ENCODE measurements at places on chromosomes 12 and 14.

DNA sequence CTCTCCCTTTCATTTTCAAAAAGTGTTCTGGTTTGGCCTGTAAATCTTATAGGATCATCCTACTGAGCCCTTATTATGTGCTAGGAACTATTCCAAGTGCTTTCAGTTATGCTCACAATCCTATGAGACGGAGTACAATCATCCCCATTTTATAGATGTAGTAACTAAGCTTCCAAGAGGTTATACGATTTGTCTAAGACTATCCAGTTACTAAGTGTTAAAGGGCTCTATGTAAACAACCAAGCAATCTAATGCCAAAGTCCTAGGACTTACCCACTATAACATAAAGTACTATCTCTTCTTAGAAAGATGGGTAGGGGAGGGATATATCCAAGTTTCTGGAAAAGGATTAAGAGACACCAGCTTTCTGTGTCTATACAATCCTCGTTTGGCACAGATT is 6.7 kb downstream of the CFL2 start:
- DNase-seq: no peak

- DNase-seq: no peak
Measured at GRCh38 chr14:30928462-30928861, 54.1 kb downstream of the COCH start.

DNA sequence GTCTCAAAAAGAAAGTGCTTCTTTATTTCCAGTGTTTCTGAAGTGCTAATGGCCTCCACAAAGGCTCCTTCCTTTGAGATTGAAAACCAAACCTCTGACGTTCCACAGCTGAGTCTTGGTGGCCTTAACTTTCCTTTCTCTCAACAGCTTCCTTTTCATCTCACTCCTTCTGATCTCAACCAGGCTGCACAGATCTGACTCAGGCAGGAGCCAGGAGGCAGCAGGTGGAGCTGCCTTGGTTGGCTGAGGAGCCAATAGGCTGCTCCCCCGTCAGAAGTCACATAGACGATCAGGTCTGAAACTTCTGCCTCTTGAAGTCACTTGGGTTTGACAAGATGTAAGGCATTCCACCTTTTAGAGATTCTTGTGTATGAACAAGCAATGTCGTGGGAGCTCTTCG is 9.1 kb upstream of the KCNA5 start:
- DNase-seq: no peak

DNA sequence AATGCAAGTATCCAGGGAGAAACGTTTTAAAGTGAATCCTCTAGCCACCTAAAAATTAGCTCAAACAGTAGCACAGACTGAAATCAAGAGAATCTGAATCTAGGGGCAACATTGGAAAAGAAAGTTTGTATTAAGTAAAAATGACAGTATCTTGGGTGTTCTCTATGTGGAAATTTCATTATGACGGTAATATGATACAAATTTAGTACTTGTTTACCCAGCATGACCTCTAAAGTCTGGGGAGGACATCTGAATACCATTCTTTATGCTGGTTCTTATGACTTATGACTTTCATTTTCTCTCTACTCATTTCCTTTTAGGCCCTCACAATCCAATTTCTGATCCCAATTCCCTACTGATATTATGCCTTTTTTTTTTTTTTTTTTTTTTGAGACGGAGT is 14.0 kb downstream of the GTSF1 start:
- DNase-seq: no peak

DNA sequence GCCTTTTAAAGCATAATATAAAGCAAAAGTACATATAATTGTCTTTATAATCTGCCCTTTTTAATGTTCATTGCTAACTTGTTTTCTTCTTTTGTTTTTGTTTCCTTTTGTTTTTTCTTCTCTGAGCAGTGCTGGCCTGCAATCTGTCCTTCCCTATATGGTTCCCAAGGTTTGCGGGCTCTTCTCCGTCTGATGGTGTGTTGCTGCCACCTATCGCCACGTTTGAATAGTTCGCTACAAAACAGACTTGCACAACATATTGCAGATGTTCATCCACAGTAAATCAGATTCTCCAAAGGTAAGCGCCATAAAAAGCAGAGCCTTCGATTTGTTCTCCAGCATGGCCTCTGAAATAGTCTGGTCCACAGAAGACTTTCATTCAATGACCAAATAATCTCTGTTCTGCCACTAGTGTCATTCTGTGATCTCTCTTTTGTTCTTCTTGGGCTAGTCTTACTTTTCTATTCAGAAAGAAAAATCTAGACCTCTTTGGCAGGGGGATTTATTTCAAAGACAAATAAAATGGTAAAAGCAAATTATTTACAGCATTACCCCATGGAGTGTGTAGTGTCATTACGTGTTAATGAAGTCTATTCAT is 33.5 kb downstream of the C12orf50 start:
- DNase-seq: peak; percentile 8

DNA sequence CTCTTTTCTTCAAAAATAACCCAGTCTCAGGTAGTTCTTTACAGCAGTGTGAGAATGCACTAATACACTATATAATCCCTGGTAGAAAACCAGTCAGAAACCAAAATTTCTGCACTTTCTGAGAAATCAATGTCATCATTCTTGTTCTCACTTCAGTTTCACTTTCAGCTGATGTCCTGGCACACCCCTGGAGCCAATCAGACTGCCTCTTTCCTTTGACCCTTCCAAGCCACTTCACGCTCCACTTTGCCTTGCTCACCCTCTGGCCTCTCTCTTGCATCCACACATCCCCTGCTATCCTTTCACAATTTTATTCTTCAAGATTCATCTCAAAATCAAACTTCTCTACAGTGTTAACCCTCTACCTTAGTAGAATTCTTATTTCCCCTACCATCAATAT is 181.1 kb downstream of the ASCL1 start:
- no peak for DNase-seq

GRCh38 chr14:21268617-21269251 is 508 bp downstream of the HNRNPC start:
- peak; percentile 44 for DNase-seq

DNA sequence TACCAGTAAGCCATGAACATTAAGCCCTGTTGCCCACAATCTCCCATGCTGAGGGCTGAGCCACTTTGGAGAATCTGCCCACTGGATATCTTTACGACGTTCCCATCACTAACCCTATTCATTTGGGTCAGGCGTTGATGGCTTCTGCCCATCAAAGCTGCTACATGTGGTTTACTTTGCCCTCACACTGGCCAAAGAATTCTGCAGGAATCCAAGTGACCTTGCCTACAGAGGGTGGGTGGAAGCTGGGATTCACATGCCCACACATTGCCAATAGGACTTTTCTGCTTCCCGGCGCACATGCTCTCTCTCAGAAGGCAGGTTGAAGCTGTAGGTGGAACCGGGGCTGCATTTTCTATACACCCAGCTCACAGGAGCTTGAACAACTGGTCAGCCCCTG is 28.3 kb downstream of the OAS2 start:
- DNase-seq: no peak

DNA sequence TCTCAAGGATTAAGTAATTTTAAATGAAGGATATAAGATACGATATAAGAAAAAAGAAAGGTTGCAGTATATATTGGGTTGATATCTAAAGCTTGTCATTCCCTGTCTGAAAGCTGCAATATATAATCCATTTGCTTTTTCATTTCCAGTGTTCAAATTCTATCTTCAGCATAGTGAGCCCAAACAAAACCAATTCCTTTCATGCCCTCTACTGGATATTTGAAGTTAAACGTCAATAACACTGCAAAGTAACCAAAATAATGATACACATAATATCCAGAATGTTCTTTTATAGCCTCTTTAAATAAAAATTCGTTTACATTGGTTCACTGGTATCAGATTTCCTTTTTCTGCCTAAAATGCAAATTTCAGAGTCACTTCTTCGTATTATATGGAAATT is 64.5 kb upstream of the DAAM1 start:
- no peak for DNase-seq

DNA sequence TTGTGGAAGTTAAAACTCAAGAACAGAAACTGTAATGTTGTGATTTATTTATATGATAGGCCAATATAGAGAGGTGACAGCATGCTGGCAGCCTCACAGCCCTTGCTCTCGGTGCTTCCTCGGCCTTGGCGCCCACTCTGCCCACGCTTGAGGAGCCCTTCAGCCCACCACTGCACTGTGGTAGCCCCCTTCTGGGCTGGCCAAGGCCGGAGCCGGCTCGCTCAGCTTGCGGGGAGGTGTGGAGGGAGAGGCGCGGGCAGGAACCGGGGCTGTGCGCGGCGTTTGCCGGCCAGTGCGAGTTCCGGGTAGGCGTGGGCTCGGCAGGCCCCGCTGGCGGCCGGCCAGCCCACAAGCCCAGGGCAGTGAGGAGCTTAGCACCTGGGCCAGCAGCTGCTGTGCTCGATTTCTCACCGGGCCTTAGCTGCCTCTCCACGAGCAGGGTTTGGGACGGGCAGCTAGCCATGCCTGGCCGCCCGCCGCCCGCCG is 65.8 kb upstream of the SLC8A3 start:
- no peak for DNase-seq

GRCh38 chr12:26434299-26435068 is 239.1 kb downstream of the SSPN start:
- DNase-seq: no peak

DNA sequence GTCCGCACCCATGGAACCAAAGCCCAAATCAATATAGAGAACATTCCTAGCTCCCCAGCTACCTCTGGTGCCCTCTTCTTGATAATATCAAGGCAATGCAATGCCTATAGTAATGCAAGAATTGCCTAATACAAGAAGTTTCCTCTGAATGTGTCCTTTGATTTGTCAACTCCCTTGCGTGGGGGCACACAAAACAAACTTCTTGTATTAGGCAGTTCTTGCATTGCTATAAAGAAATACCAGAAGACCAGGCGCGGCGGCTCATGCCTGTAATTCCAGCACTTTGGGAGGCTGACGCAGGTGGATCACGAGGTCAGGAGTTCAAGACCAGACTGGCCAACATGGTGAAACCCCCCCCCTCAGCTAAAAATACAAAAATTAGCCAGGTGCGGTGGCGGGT is 10.4 kb upstream of the ITPK1 start:
- no peak for DNase-seq

DNA sequence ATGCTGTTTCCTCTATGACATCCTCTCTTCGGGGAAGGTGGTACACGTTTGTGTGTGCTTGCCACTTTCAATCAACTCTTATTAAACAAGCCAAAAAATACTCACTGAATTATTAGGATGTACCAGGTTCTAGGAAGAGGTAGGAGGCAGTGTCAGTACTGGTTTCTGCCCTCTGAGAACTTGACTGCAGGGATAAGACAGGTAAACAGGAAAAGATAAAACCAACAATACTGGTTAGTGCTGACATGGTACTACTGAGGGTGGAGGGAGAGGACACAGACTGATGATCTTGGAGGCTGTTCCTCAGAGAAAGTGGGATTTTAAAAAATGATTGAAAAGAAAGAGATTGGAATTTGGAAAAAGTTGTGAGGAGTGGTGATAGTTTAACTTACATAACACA is 295.2 kb upstream of the PWP1 start:
- no peak for DNase-seq

DNA sequence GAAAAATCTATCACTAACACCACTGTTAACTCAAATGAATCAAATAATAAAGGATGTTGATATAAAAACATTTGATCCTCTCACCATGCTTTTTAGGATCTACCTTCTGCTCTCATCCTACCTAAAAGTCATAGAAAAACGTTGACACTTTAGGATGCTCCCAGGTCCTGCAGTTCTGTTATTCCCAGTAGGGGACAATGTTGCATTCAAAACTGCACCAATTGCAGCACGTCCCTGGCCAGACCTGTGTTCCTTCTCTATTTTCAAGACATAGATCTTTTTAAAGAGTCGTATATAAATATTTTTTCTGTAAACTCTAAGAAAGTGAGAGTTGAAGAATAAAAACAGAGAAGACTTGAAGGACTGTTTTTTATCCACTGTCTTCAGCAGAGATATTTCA is 8.8 kb downstream of the AICDA start:
- no peak for DNase-seq

- DNase-seq: no peak
Measured at GRCh38 chr14:48957486-48957885, 628.7 kb downstream of the RPS29 start.

DNA sequence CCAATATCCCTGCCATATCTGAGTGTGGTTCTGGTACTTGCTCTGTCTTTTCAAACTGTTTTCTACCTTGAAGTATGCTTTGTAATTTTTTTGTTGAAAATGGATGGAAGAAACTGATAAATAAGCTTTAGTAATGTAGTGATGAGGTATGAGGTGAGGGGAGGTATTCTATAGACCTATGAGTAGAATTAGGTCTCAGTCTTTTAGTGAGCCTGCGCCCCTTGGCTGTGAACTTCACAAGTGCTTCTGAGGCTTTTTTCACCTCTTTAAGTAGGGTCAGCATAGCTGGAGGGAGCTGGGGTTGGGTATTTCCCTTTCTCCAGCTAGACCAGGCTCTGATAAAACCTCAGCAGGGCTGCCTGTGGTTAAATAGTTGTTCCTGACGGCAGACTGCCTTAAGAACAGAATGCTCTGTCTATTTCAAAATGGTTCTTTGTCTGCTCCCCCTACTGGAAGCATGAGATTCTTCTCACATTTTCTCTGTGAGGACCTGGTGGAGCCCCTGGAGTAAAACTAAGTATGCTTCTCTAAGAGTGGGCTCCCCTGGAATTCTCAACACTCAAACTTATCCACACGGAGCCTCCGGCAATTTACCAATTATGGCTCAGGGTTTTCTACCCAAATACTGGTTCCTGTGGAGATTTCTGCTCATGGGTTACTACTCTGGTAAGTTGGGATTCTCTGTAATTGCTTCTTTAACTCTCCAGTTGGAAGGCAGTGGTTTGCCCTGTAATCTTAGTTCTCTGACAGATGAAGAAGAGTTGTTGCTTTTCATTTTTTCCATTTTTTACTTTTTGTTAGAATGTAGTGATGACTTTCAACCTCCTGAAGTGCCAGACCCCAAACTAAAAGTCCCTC is 13.1 kb downstream of the KRT5 start:
- no peak for DNase-seq

- DNase-seq: no peak
Measured at GRCh38 chr14:105087963-105088811, 23.0 kb upstream of the GPR132 start.

DNA sequence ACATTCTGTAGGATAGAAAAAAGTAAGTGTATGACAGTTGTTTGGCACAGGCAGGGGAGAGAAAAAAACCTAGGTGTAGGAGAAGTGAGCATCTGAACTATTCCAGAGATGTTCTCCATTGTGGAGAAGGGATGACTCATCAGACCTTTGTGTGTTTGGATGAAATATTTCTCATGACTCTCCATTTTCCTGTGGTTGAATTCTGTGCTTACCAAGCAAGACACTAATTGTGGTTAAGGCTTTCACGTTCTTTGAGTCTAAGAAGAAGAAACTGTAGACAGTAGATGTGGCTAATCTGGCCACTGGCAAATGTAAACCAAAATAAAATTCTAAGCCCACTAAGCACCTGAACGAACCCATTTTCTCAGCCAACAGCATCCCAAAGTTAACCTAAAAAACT is 107.9 kb upstream of the GZMB start:
- no peak for DNase-seq

DNA sequence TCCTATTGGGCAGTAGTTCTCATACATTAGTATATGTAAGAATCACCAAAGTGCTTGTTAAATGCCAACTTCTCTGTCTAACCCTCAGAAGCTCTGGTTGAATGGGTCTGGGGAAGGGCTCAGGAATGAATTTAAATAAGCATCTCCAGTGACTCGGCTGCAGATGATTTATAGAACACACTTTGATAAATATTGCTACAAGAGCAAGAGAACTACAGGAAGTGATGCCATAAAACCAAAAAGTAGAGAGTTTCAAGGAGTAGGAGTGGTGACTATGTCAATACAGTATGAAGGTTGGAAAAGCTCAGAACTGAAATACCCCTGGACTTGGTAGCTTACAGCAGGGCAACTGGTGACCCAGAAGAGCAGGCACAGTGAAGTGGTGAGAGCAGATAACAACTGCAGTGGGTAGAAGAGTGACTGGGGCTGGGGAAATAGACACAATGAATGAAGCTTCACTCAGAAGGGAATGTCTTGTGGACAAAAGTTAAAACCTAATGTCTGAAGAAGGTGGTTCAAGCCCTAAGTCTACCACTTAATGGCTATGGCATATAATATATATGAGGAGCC is 8.0 kb upstream of the PLEKHA5 start:
- DNase-seq: no peak
